ENCODE measurements at places on chromosomes 5 and 9.

- DNase-seq = no peak
Observed at GRCh38 chr9:9855177-9856078, 757.4 kb downstream of the PTPRD start.

GRCh38 chr5:119022017-119022745, 33.8 kb upstream of the DTWD2 start:
- no peak for DNase-seq

DNA sequence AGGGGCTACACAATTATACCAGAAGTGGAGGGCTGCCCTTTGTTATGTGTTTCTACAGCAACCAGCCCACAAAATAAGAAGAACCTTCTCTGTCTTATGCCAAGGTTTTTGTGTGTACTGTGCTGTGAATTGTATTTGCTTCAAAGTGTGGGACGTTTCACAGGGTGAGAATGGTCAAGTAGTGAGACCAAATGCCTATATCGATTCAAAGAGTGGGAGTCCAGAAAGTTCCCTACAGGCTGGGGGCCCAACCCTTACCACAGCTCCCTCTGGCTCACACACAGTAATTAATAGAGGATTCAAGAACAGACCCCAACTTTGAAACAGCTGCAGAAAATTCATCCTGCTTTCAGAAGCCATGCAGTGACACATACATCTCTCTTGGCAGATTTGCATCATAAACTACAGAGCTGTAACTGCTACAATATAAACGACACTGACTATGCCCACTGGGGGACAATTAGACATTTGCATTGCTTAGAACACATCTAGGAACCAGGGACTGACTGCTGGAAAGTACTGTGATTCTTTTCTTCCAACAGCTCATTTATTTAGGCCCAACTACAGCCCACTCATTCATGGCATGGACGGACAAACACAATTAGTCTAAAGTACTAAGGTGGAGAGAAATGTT, 12.8 kb downstream of the ENC1 start:
- no peak for DNase-seq

DNA sequence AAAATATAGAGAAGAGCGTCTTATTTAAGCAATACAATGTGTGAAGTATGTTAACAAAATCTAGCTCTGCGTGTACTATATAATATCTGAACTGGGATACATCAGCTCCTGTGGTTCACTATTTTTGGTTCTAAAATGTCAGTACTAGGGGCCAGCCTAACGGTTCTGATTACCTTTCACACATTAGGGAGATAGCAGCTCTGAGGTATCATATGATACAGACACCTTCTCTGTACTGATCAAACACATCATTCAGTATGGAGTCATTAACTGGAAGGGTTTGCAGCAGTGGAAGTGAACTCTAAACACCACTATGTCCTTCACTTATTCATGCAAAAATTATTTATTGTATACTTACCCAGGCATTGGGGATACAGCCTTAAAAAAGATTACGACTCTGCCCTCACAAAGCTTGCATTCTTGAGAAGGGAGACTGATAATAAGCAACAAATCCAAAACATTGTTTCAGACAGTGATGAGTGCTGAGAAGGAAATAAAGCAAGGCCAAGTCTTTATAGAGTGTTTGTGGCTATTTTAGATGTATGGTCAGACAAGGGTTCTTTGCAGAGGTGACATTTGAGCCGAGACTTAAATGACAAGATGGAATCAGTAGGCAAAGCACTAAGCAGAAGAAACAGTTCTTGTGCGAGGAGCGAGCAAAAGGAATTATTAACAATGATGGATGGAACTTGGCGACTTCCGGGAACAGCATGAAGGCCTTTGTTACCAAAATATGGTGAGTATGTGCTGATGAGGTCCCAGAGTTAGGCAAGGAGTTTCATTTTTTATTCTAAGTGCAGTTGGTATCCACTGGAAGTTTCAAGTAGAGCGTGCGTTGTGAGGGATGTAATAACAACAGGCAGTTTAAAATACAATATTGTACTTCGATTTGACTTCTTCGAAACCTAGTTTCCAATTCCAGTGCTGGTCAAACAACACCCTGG, 1.8 kb upstream of the LNPEP start:
- DNase-seq = no peak

DNA sequence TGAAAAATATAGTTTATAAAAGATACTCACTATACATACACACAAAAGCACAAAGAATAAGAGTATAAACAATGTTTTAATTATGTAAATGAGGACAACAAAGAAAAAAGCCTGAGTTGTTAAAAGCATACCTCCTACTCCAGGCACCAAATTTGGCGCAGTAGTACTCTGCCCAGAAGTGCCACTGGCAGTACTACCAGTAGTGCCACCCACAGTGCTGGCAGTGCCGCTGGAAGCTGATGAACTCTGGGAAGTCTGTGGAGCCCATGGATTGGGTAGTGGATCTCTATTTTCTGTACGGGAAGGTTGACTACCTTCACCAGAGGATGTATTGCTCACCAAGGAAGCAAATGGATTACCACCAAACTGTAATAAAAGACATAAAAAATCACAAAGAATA, 30.2 kb downstream of the UBQLN1 start:
- no peak for DNase-seq

DNA sequence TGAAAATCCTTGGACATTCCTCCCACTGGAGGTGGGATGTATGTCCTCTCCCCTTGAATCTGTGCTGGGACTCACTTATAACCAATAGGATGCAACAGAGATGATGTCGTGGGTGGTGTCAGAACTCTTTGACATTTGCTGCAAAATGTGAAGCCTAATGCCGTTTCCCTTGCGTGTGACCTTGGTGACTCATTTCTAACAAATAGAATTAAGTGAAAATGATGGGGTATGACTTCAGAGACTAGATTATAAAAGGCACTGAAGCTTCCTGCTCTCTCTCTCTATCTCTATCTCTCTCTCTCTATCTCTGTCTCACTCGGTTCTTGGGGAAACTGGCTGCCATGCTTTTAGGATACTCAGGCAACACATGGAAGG, 126.1 kb upstream of the STC2 start:
- DNase-seq = no peak

- DNase-seq = no peak
Observed at GRCh38 chr5:10892147-10892910, 131.3 kb upstream of the DAP start.

GRCh38 chr9:116924462-116925110, 237.5 kb downstream of the TRIM32 start:
- no peak for DNase-seq

GRCh38 chr5:120735076-120735475, 271.0 kb downstream of the PRR16 start:
- DNase-seq = no peak

DNA sequence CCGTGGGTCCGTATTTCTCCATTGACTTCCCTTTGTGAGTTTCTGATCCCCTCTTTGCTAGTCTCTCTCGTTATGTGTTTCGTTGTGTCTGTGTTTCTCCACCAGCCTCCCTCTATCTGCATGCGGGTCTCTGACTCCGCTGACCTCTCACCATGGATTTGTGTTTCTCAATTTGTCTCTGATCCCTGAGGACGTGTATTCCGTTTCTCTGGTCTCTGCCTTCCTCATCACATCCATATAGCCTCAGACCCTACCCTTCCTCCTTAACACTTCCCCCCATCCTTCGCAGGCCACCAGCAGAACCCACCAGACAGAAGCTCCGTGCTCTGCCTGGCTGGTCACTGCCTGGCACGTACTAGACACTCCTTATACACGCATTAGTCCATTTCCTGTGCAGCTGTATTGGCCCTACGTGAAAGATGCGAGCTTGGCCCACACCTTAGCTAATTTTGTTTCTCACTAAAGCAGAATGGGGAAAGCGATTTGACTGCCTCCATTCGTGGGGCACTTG, 631 bp downstream of the B4GALT7 start:
- DNase-seq = no peak

GRCh38 chr5:140989254-140990020, 23.2 kb downstream of the PCDHAC2 start:
- no peak for DNase-seq

DNA sequence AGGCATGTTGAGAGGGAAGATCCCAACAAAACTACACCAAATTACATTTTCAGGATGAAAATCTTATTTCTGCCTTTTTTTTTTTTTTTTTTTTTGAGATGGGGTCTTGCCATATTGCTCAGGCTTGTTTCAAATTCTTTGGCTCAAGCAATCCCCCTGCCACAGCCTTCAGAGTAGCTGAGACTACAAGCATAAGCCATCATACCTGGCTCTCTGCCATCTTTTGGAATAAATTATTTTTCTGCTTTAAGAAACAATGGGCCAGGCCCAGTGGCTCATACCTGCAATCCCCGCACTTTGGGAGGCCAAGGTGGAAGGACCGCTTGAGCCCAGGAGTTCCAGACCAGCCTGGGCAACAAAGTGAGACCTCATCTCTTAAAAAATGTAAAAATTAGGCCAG, 14.3 kb downstream of the AFF4 start:
- no peak for DNase-seq

Data from AG09319 (cell line).